Caco-2 (cell line): ENCODE measurements at places on chromosomes 5 and 9.

DNA sequence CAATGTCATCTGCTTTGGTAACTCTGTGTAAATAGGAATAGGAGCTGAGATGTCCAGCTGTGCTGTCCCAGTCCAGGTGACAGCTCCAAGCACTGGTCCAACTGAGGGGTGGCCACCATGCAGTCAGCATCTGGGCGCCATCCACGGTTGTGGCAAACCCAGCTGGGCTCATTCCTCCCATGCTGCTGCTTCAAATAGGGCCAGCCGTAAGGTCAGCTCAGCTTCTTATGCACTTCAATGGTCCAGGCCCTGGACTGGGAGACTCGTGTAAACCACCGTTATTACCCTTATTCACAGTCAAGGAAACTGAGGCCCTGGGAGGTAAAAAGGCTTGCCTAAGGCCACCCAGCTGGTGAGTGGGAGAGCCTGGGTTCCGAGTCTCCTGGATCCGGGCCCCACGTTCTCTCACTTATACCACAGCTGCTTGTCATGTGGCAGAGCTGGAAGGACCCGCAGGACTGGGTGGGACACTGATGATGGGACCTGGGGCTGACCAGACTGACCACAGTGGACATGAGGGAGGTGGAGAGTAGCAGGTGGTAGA is 38.7 kb upstream of the ANGPTL2 start:
- peak; percentile 23 for DNase-seq

DNA sequence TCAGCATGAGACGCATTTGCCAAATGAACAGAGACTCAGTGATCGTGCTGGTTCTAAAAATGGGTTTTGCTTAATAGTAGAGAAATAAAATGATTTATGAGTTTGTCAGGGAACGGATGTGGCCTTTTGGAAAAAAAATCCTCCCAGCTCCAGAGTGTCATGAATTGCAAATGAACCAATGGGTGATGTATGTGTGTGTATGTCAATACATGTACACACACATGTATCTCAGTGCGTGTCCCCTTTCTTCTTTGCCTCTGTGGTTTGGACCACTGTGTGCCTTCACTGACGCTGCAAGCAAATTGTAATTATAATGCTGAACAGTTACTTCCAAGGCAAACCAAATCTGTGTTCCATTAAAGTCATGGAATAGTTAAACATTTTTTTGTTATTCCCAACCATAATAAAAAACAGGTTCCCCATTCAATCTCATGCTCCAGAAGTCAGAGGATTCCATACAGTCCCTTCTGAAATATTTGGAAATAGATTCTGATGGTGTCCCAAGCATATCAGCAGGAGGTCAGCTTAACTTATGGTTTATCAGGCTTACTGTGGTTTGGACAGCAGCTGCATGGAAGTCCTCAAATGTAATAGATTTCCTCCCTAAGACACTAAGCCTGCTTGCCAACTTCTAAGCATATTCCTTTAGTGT is 630.5 kb downstream of the ACTL7B start:
- no peak for DNase-seq

DNA sequence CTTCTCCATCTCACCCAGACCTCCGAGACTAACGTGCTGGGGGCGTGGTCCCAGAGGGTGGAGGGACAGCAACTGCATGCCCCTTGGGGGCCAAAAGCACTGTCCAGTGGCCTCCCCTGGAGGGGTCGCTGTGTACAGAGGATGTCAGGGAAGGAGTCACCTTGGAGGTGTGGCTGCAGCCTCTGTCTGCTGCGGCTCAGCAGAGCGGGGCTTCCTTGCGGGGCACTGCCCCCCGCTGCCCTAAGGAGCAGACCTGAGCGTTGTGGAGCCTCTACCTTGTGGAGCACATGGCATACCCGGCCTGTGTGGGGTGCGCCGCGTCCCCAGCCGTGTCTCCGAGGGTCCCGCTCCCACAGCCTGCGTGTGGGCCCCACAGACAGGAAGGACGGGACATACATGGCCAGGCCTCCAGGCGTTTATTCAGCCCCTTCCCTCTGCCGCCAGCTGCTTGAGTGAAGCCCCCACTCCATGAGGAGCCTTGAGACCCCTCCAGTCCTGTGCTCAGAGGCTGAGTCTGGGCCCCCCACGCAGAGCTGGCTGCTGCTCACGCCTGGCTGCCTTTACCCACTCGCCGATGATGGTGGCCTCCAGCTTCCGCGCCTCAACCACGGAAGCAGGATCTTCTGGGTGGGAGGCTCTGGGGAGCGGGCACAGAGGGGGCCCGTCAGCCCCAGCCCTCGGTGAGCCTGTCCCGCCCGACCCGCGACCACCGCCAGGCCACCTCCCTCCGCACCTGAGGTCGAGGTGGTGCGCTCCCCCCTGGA is 4.2 kb downstream of the DPP7 start:
- peak; percentile 39 for DNase-seq

- DNase-seq, result no peak
Observed at GRCh38 chr5:105806596-105806995, 1864.1 kb downstream of the EFNA5 start.

DNA sequence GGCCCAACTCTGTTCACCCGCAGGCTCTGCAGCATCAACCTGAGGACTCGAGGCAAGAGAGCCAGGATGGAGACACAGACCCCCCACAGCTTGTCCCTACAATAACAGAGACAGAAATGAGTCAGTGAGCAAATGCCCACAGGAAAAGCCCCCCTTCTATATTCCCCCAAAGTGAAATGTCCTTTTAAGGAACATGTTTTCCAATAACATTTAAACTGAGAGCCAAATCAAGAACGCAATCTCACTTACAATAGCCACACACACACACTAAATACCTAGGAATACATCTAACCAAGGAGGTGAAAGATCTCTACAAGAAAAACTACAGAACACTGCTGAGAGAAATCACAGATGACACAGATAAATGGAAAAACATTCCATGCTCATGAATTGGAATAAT is 49.0 kb downstream of the TEX10 start:
- DNase-seq, result no peak

DNA sequence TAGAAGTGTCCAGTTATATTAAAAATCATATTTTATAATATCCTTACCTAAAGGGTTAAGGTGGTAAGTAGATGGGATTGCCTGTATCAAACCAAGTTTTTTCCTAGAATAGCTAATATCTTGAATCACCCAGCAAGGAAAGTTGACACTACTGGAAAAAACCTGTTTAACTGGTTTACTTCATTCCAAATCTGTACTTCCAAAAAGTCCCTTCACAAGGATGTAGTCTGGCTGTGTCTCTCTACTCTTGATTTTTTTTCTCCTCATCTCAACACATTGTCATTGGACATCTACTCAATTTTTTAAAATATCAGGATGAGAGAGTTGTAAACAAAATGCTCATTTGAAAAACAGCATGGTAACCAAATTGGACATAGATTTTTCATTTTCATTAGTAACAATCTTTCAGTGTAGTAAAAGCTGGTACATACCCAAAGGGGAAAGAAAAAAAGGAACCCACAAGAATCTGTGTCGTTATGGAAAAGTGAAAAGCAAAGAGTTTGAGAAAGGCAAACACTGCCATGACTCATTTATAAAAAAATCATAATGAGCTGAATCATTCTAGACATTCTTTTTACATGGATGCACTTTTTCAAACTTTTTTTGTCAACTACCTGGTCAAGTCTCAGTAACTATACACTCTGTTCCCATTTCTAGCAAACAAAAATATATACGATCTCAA is 173.5 kb downstream of the GLIS3 start:
- no peak for DNase-seq

GRCh38 chr5:179599100-179599499 is 24.4 kb downstream of the HNRNPH1 start:
- DNase-seq, result no peak

DNA sequence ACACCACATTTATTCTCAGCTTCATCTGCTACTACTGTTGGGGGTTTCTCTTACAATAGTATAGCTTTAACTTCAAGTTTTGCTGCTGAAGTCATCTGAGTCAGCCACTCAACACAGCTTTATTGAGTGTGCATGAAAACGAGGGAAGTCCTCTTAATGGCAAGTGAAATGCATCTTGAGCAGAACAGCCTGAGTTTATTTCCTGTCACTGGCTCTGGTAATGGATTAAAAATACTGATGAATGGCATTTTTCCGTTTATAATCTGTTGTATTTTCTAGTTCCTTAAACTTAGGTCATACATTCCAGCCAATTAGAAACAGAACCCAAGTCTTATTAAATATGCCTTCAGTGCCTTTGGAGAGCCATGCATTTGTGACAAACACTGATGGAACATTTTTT is 238.6 kb downstream of the SLF1 start:
- DNase-seq, result no peak

DNA sequence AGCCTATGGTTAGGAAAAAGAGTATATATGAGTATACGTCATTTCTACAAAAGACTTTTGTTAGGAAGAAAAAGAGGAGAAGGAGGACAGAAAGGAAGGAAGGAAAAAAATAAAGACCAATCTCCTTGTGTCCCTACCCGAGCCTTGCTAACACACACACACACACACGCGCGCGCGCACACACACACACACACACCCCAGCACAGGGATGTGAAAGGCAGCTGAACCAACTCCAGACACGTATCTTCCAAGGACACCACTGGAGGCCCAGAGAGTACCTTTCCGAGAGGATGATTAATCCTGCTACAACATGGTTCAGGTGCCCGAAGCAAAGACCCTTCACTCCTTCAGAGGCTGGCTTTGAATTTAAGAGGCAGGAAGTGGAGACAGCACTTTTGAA is 56.9 kb upstream of the GALNT10 start:
- no peak for DNase-seq

DNA sequence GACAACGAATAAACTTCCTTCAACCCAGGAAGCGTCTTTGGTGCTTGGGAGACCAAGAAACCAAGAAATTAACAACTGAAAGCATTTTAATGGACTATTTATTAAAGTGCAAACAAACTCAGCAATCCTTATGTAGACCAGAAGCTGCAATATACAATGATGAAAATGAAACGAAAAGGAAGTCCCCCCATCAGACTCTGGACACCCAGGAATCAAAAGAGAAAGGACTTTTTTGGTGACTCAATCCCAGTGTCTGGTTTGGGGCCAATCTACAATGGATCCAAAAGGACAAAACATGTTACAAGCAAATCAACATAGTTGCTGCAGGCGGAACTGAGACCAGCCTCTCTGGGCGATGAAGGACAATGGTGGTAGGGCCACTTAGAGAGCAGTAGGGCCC is 39.5 kb downstream of the C9orf152 start:
- no peak for DNase-seq

DNA sequence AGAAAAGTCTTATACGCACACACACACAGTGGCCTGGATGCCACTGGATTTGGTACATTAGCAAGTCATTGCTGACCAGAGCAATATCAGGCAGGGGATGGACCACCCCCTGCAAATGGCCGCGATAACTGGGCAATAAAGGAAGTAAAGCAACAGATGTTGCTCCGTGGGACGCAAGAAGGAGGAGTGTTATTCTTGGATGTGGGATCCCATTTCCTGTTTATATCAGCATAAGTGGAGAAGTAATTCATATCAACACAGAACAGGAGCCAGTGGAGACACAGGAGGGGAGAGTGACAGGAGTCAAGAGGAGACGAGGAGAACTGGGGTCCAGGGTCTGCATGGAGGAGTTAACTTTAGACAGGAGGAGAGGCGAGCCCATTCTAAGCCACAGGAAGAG is 18.4 kb downstream of the RUFY1 start:
- DNase-seq, result no peak

GRCh38 chr5:35850967-35851680 is 5.6 kb upstream of the IL7R start:
- no peak for DNase-seq

DNA sequence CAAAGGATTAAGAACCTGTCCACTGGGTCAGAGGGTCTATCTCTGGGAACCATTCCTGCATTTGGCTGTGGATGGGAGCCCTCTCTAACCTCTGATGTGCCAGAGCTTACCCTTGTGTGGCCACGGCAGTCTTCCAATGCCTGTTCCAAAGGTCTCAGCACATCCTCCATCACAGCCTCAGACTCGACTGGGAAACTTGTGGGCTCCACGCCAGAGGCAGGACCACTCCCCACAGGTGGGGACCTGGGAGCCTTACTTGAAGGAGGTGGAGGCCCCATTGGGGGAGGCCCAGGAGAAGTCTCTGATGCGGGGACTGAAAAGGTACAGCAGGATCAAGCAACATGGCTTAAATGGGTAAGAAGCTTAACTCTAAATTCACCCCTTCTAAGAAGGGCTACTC is 4.4 kb downstream of the EIF4EBP3 start:
- no peak for DNase-seq

DNA sequence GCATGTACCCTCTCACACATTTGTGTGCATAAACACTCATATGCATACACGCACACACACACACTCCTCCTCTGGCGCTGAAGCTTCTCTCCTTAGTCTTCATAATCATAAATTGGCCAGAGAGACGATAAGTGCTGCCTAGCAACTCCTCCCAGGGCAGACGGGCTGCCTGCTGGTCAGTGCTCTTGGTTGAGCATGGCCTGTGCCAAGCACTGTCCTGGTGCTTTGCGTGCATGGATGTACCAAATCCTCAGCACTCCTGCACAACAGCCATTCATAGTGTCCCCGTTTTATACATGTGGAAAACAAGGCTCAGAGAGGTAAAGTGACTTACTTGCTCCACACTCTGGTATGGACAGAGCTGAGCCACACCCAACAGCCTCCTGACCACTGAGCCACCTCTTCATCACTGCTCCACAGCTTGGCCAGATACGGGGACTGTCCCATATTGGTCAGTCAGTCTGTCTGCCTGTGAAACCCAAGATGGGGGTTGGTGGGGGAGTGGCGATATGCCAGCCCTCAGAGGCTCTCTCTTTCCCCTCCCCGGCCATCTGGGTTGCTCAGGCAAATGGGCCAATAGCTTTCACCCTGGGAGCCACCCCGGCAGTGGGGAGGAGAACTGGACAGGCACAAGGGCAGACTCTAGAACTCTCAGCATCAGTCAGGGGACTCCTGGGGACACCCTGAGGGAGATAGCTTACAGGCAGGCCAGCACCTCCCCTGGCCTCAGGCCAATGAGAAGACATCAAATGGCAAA is 64.3 kb upstream of the GARNL3 start:
- DNase-seq, result no peak

- no peak for DNase-seq
Observed at GRCh38 chr5:169088028-169088725, 212.8 kb downstream of the SLIT3 start.

DNA sequence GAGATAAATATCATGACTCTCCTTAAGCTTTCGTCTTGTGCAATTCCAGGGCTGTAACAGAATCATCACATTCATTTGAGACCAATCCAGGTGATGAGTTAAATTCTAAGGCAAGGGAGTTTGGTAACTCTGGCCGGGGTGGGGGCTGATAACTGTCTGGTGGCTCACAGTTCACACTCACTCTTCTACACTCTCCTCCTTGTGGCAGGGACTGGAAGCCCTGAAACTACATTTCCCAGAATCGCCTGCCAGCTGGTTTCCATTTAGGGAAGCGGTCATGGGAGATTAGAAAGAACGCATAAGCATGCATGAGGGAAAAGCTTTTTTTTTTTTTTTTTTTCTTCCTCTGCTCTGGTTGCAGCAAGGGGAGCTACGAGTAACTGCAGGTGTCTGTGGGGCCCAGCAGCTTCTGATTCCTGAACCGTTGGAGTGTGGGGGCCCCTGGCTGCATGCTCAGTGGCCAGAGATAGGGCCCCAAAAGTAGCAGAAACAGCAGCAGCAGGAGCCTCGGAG is 154.8 kb upstream of the TBC1D2 start:
- no peak for DNase-seq

- DNase-seq, result no peak
Observed at GRCh38 chr9:16899606-16900005, 29.1 kb upstream of the BNC2 start.
